ENCODE measurements at places on chromosomes 5 and 9. TPM values are rescaled to one million over a fixed set of nuclear protein-coding genes. Genes with fewer than 3 reads are reported as not detected.

The INSL4 gene
- total RNA-seq = not detected

The SLC34A1 gene
- total RNA-seq = not detected

The NSG2 gene
- total RNA-seq = not detected

The FCN1 gene
- total RNA-seq = not detected

The PPP3R2 gene
- not detected for total RNA-seq

The GRHPR gene
- 93.3 TPM for total RNA-seq

The GPX3 gene
- not detected for total RNA-seq

The C8G gene
- total RNA-seq = not detected

The PFN3 gene
- total RNA-seq = not detected

The NUTM2F gene
- total RNA-seq = not detected

The KCNT1 gene
- not detected for total RNA-seq

The PCDHGA1 gene
- 0.04 TPM for total RNA-seq

The SLC25A25 gene
- 16.0 TPM for total RNA-seq

The RAD17 gene
- 29.5 TPM for total RNA-seq

The STK32A gene
- total RNA-seq = not detected

The ZNF300 gene
- 0.71 TPM for total RNA-seq

The BAAT gene
- total RNA-seq = 0.08 TPM

The SWI5 gene
- total RNA-seq = 18.1 TPM

The SPINK5 gene
- not detected for total RNA-seq

The PITX1 gene
- total RNA-seq = 0.15 TPM

The LCN12 gene
- 0.89 TPM for total RNA-seq

The GRM6 gene
- not detected for total RNA-seq

The URM1 gene
- total RNA-seq = 93.8 TPM

The ENTREP1 gene
- not detected for total RNA-seq

The PCDHB1 gene
- not detected for total RNA-seq

The PCDHGB4 gene
- total RNA-seq = 0.06 TPM

The SNX2 gene
- 41.7 TPM for total RNA-seq

The SHISAL2B gene
- not detected for total RNA-seq

The SPINK7 gene
- not detected for total RNA-seq

The PCDHGB7 gene
- total RNA-seq = not detected

The NPM1 gene
- total RNA-seq = 4,673 TPM

The SELENOP gene
- total RNA-seq = not detected

The IL31RA gene
- total RNA-seq = not detected

The QRFP gene
- total RNA-seq = not detected
